ENCODE measurements at places on chromosomes 16 and 17.

DNA sequence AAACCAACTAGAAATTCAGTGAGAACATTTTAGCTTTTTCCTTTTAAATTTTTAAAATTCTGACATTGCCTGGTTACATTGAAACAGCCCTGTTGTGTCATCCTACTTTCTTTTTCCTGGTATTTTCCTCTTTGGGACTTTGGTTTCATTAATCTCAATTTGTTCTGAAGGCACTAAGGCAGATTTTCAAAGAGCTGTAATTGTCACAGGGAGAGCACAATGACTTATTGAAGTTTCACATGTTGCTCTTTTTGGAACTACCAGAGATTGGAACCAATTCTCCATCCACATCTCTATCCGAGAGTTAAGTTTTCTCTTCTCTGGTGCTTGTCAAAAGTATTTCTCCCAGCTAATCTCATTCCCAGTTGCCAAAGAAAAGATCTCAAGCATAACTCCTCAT, 144.7 kb upstream of the TBX2 start:
- DNase-seq, result no peak

DNA sequence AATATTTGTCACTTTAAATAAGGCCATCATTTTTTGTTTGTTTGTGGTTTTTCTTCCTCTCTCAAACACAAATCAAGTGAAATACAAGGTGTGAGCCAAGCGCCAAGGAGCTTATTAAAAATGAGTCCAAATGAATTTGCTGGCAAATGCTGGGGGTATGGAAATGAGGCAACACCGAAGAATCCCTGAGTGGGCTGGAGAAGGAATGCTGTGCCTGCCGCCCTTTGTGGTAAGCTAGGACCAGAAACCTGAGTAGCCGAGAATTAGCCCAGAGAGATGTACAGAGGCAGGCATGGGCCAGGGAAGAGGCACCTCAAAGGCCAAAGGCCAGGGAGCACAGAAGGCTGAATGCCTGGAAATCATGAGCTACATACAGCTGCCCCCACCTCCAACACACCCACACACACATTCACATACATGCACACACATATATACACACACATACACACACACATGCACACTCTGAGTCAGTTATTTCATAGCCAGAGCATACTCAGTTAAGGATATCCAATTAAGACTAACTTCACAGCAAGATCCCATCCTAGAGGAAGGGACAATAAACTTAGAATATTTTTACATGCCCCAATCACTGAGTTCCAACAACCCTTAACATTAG, 266.1 kb upstream of the DYNLRB2 start:
- DNase-seq, result no peak

DNA sequence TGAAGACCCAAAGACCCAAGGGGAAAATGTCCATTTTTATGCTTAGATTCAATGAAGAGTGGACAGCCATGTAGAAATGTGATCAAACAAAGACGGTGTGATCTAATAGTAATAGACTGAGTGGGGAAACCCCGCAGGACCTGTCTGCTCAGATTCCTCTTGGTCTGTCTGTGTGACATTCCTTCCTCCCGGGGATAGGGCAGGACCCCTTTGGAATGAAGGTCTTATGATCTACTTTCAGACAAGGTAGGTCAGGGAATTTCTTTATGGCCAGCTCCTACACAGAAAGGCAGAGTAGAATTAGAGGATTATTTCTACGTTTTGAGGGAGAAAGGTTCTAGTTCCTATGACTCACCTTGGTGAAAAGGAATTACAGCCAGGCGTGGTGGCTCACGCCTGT, 267.6 kb downstream of the STX8 start:
- no peak for DNase-seq

GRCh38 chr17:27466376-27466742, 10.1 kb downstream of the KSR1 start:
- no peak for DNase-seq

- DNase-seq, result no peak
Observed at GRCh38 chr16:47250983-47251382, 107.2 kb upstream of the NETO2 start.

DNA sequence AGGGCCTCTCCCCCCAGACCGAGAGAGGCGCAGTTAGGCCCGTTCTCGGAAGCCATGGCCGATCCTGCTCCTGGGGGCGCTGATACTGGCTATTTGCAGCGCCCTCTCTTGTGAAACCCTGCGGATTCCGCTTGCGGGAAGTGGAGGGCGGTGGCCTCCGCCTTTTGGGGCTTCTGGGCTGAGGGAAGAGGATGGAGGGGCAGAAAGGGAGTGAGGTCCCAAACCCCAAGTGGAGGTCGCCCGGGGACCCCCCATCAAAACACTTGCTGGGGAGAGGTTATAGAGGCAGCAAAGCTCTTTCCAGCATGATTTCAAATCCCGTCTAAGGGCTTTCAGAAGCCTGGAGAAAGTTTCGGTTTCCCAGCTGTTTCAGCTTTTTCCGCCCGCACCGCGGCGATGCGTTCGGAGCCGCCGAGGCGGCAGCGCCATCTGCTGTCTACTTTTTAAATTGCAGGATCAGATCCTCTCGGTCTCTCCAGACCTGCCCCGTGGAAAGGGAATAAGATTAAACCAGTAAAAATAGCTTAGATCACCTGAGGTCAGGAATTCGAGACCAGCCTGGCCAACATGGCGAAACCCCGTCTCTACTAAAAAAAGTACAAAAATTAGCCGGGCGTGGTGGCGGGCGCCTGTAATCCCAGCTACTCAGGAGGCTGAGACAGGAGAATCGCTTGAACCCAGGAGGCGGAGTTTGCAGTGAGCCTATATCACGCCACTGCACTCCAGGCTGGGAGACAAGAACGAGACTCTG, 15.8 kb downstream of the SNX20 start:
- DNase-seq, result peak; percentile 71

GRCh38 chr17:14777291-14777690, 476.4 kb downstream of the HS3ST3B1 start:
- no peak for DNase-seq

GRCh38 chr17:76054112-76054476, 18.2 kb downstream of the SRP68 start:
- DNase-seq, result no peak

DNA sequence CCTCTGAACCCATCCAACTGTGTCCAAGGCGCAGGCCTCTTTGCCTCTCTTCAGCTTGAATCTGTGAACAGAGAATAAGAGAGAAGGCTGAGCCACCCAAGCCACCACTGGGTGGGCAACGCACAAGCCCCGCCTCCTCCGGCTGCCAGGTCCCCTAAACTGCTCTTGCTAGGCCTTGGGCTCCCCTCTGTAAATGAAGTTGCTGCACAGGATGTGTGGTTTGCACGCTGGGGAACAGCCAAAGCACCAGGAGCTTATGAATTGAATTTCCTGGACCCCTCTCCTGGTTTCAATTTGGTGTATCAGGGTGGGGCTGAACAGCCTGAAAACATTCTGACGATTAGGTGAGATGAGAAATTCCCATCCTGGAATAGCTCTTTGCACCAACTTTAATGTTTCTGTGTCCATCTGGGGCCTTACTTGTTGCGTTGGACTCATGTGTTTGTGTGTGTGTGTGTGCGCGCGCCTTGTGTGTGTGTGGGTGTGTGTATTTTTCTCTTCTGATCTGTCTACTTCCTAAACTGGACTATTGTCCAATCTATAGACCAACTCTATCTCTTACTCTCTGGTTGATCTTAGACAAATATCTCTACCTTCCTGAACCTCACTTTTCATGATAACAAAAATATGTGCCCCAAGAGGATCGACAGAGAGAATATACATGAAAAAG, 2.3 kb downstream of the CCL1 start:
- DNase-seq, result no peak
